ENCODE measurements at places on chromosomes 3 and 15.
A peak's percentile ranks its signal among the peaks of the same experiment; 100 is the strongest.

DNA sequence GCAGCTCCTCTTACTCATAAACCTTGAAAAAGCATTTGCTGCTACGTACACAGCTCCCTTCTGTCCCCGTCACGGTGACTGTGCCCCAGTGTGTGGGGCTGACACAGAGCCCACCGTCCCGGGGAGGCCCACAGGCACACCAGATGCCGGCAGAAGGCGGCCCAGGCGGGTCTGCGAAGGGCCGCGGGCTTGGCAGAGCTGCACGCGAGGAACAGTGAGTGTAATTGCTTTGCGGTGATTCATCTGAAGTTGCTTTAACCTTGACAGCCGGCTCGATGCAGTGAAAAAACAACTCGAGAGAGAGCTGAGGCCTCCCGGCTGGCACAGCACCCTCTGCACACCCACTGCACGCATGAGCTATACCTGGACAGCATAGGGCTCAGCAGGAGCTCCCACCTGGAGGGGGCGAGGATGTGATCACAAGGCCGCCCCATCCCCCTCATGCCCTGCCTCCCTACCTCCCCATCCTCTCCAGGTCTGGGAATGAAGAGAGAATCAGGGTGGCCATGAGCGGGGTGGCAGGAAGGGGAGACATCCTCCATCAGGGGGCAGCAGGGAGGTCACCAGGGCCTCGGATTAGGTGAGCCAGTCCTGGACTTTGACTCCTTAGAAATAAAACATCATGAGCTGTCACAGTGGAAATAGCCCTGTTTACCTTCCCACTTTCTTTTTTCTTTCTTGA is 172.7 kb downstream of the MEGF11 start:
- peak; percentile 55 for DNase-seq

DNA sequence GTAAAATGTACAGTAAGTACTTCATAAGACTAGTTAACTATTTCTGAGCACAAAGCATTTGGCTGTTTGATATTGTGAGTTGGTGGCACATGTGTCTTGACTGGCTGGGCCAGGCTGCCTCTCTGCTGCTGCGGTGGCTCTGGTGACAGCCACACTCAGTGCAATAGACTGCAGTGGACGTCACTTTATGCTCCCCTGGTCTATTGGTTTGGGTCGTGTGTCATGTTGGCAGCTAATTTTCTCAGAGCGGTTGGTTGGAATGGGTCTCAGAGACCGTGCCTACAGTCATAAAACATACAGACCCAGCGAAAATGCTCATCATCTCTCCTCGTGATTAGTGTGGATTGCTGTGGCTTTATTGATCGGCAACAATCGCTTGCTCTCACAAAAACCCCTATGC is 71.3 kb downstream of the SV2B start:
- no peak for DNase-seq

- DNase-seq, result no peak
These were observed 116.0 kb upstream of the CBLB start for GRCh38 chr3:105984837-105985236.

GRCh38 chr3:133944181-133944580 is 48.5 kb upstream of the RAB6B start:
- DNase-seq, result no peak

GRCh38 chr3:17678116-17678741 is 64.2 kb downstream of the TBC1D5 start:
- peak; percentile 17 for DNase-seq

- no peak for DNase-seq
These were observed at the start of gene DAPK2 for GRCh38 chr15:64046421-64047153. Gene DAPK2 (minus strand): TSS chr15:64046485. CDS start chr15:64040261, 6,224 bp downstream.

GRCh38 chr3:178856804-178857203 is 214.8 kb downstream of the ZMAT3 start:
- DNase-seq, result no peak

DNA sequence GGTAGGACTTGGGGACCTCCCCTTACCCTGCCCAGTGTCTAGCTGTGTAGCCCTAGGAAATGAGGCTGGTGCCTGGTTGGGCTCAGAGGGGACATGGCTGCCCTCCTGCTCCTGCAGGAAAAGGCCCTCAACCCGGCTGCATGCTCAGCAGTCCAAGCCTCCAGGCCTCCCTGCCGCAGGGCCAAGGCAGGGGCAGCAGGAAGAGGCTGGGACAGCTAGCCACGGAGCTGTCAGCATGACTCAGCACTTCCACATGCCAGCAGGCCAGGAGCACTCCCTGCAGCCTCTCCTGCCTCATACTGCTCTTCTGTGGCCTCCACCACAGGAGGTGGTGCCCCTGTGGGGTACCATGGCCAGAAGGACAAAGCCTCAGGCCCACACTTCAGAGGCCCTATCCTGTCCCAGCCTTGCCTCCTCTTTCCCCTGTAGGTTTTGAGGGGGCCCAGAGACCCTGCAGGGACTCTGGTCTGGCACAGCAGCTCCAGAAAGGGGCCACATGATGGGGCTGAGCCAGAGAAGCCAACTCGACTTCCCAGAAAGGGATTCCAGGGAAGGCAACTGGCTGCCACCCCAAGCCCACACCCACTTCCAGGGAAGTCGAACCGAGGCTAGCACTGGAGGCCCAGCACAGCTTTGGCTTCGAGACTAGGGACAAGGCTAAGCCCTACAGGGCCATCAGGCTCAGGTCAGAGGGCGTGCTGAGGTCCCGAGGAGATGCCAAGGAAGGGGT is 19.5 kb downstream of the TKT start:
- peak; percentile 23 for DNase-seq
